ENCODE measurements at places on chromosomes 16 and 17.

- no peak for DNase-seq
Observed at GRCh38 chr16:88533932-88534637, 36.1 kb upstream of the ZC3H18 start.

DNA sequence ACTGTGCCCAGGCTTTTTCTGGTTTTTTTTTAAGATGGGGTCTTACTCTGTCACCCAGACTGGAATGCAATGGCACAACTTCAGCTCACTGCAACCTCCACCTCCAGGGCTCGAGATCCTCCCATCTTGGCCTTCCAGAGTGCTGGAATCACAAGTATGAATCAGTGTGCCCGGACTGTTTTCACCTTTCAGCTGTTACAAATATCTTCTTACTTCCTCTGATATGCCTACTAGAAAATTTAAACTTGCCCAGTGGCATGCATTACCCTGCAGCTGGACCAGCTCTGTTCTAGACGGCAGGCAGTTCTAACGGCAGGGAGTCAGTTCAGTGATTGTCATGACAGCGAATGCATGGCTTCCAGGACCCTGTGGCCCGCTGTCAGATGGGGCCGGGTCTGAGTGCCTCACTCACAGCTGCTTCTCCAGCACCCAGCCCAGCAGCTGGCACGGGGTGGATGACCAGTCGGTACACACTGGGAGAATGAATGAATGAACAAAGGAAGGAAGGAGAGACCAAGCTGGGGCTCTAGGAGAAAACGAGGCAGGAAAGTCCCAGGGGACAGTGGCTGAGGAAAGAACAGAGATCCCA lies 28.0 kb upstream of the LITAF start:
- DNase-seq: no peak

- no peak for DNase-seq
Observed at GRCh38 chr16:50680556-50680893, 587 bp downstream of the SNX20 start.

DNA sequence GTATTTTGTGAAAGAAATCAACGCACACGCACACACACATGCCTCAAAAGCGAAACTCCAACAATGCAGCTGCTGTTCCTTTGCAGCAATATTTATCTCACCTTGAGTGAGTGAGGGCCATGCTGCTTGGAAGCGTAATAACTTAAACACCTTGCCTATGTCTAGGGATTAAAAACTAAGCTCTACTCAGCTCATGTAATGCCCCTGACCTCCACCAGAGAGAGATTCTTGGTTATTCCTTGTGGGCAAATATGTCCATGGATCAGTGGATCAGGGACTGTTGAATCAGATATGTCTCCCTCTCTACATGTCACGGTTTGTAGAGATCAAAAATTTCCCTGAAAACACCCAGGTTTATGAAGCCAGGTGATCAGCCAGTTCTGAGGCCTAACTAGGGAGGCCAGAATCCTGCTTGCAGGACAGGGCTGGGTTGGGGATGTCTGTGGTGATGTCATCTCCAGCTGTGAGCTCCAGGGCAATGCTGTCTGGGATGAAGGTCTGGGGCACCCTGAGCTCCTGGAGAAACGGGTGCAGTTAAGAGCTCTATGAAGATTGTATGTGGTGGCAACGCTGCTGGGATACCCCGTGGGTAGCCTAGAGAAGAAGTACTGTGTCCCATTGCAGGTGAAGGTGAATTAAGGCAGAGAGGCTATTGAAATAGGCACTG lies 149.4 kb downstream of the KCNJ12 start:
- DNase-seq: no peak

DNA sequence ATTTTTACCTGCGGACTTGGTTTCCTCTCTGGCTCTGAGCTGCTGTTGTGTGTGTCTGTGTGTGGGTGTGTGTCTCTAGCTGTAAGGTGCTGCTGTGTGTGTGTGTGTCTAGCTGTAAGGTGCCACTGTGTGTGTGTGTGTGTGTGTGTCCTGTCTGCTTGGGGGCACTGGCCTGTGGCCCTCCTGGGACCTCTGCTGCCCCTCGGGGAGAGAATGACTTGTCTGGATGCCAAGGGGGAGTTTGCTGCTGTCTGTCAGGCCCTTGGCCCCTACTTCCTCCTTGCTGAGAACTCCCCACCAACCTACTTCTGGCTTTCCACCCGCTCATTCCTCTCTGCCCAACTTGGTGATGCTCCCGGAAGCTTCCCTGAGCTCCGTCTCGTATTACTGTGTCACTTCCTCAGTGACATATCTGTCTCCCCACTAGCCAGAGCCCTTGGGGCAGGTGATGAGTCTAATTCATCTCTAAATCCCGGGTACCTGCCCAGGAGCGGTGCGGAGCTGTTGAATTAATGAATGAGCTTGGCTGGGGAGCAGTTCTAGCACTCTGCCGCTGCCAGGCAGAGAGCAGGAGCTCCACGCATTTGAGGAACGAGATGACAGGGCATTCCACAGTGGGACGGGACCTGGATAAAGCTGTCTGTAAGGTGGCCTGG lies 3.5 kb upstream of the LASP1NB start:
- DNase-seq: no peak

DNA sequence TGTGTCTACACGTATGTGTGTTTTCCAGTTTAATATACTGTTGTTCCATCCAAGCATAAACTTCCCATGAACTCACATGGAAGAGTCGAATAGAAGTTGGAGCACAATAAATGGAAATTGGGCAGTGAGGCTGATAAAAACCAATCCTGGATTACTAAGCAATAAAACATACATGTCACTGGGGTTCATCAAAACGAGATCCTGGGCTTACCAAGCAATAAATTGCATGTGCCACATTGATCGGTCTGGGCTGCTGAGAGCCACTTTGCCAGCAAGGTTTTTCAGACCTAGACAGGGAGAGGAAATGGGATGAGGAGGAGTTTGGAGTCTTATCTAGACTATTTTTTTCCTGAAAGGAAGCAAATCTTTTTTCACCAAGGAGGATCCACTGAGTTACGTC lies 322.3 kb upstream of the C16orf82 start:
- no peak for DNase-seq

DNA sequence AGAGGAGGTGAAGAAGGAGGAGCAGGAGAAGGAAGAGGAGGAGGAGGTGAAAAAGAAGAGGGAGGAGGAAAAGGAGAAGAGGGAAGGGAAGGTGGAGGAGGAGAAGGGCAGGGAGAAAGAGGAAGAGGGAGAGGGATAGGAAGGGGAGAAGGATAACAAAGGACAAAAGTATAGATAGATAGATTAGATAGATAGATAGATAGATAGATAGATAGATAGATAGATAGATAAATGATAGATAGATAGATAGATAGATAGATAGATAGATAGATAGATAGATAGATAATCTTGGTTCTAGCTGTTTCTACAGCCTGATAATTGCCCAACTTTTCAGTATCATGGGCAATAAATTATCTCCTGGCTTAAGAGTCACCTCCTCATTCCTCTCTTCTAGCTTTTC lies 296.2 kb upstream of the C16orf82 start:
- DNase-seq: no peak

- DNase-seq: no peak
Observed at GRCh38 chr16:26768385-26769010, 298.2 kb upstream of the C16orf82 start.

- DNase-seq: no peak
Observed at GRCh38 chr17:42055496-42055895, 5.1 kb upstream of the C17orf113 start.

DNA sequence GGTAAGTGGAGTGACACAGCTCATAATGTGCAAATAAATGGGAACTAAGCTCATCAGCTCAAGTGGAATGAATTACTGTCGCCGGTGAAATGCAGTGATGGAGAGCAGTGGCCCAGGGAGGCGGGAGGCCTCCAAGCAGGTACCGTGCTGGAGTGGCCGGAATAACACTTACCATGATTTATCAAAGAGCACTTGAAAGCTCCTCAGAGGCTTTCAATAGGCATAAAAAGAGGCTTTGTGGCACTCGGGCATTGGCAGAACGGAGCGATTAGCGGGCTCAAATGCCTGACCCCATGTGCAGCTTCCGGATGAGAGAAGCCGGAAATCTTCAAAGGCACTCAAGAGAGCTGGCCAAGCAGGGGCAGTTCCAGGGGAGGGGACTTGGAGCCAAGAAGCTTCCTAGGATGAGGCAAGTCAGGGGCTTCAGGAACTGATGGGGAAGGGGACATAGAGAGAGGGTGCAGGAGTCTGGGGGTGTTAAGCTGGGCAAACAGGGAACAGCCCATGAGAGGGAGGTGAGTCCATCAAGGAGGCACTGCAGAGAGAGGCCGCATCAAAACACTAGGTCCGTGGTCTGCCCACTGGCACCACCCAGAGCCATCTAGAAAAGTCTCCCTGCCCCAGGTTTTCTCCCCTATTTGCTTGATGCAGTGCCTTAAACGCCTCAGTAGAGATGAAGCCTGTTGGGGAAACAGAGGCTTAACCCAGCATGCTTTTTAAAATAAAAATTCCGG lies 144.0 kb upstream of the IRX6 start:
- DNase-seq: peak; percentile 5

- peak; percentile 35 for DNase-seq
Observed at GRCh38 chr16:81711657-81712319, 67.3 kb upstream of the PLCG2 start.

DNA sequence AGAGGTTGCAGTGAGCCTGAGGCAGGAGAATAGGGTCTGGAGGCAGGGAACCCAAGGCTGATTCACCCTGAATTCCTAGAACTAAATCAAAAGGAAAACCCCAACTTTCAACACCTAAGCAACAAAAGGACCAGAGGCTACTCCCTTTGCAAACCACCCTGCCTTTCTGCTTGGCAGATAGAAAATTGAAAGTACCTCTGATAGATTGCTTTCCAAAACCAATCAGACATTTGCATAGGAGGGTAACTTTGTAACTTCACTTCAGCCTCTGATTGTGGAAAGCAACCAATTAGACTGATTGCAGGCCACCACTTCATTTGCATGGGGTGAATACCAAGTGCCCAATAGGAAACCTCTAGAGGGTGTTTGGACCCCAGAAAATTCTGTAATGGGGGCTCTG lies 10.9 kb upstream of the TMEM98 start:
- DNase-seq: no peak

- no peak for DNase-seq
Observed at GRCh38 chr16:27285676-27286196, 17.2 kb upstream of the NSMCE1 start.

DNA sequence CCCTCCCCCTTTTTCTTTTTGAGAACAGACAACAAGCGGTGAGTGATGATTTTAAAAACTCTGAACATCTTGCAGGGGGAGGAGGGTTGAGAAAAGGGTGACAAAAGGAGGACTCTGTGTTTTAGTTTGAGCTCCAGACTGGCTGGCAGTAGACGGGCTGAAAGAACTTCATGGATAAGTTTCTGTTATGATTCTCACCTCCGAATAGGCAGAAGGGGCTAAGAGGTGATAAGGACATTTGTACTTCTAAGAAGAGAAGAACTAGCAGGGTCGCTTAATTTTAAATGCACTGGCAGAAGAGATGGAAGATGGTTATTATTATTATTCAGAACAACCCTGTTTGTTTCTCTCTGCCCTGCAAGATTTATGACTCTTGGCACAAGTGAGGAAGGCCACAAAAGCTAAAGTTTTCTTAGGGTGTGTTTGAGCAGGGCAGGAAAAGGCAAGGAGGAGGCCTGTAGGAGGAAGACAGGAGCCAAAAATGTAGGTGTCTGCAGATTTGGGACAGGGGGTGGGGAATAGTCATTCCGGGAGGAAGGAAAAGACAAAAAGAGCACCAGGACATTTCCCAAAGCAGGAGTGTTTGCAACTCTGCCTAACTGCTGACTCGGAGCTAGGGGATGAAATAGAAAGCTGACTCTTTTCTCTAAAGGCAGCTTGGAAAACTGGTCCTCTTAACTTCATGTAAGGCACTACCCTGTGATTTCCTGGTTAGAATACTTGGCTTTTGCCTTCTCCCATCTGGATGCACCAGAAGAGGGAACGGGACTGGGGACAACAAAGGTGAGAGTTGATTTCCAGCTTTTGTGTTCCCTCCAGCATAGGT lies 11.9 kb upstream of the HOXB2 start:
- DNase-seq: no peak

DNA sequence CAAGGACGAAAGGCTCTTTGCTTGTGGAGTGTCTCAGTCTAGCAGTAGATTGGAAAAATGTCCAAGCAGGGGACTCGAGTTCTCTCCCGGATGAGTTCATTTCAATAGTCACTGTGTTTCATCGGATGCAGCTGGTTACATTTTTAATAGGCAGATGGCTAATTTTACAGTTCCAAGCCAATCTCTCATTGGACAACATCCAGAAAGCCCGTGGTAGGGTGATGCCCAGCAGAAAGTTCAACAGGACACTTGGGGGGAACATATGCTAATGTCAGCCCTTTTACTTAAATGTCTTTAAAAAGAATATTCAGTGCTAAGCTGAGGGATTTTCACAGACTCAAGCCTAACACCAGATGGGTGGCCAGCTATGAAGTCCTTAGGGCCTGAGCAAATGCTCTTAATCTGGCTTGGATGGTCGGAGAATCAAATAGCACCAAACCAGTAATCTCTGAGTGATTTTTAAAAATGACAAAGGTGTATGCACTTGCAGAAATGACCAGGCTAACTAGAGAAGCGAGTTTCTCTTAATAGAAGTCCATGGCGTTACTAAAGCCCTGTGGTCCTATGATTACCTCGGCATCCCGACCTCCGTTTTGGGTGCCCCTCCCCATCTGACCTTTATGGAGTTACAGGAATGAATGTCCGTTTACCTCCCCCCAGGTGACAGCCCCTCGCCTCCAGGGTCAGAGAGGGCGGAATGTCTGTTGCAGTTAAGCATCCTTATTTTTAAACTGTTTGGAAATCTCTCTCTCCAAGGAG lies 289.2 kb upstream of the SALL1 start:
- DNase-seq: peak; percentile 60

DNA sequence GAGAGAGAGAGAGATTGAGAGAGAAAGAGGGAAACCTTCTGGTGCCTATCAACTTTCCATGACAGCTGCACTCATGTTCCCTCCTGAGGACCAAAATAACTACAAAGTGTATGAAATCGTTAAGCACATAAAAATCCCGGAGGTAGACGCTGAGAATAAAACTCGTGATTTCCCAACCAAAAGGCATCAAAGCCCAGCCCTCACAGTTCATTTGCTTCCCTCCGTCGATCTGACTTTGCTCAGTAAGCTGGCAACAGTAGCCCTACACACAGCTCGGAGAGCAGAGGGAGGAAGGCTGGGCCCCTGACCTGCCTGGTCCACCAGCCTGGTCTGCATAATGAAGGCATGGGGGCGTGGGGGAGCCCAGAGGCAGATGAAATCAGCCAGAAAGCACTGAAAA lies 273.9 kb upstream of the ZFHX3 start:
- DNase-seq: no peak

Data from NCI-H345 (cell line).